ENCODE measurements at places on chromosomes 1 and 21. TPM values are rescaled to one million over a fixed set of nuclear protein-coding genes. Genes with fewer than 3 reads are reported as not detected.

The IL24 gene
- not detected for total RNA-seq

The FAM151A gene
- total RNA-seq = 0.10 TPM

The IQGAP3 gene
- 25.7 TPM for total RNA-seq

- H3K36me3 ChIP-seq = no peaks in the 10 kb centered on the region
- no peak overlapping the region for H3K4me3 ChIP-seq
- H3K27me3 ChIP-seq = peaks cover 32% of the 10 kb centered on the region
- no peak for DNase-seq
These were observed 141.3 kb downstream of the TNR start for GRCh38 chr1:175602026-175602585.

DNA sequence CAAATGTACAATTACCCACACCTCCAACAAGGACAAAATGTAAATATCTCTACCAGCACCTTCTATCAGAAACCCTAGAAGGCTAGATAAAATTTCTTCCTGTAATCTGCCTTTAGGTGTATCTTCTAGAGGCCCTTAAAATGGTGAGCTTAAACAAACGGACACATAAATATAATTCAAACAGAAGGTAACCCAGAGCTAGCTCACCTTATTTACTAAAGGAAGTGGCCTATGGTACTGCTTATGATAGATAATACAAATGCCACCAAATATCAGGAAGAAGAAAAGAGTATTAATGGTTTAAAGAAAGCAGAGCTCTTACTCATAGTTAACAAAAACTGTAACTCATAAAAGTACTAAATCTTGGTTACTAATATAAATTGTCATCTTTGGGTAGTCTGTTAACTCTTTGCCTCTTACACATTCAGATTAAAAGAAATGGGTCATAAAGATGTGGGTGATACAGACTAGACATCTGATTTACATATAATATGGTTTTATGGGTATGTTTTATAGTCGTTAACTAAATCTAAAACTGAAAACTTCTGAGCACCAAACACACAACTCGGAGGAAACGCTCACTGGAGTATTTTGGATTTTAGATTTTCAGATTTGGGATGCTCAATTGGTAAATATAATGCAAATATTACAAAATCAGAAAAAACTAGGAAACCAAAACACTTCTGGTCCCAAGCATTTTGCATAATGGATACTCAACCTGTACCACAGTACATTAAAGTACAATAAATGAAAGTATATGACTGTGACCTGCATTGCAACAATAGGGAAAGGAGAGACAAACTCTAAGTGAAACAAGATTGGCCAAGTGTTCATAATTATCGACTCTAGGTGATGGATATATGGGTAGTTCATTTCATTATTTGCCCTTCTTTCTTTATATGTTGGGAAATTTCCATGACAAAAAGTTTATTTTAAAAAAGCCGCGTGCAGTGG lies 23.2 kb downstream of the TRIT1 start:
- H3K36me3 ChIP-seq = peaks cover 4% of the 10 kb centered on the region
- DNase-seq = no peak
- H3K27ac ChIP-seq = no peak overlapping the region
- H3K4me1 ChIP-seq = peaks cover 11% of the 10 kb centered on the region
- no peaks in the 10 kb centered on the region for H3K27me3 ChIP-seq

- H3K27ac ChIP-seq = no peak overlapping the region
- H3K27me3 ChIP-seq = peaks cover 30% of the 10 kb centered on the region
- peak; percentile 29 for DNase-seq
- H3K4me3 ChIP-seq = peak overlapping the region; percentile 83
- H3K4me1 ChIP-seq = peaks cover 11% of the 10 kb centered on the region
These were observed 1.2 kb downstream of the ADAMTSL4 start for GRCh38 chr1:150550222-150551050.

DNA sequence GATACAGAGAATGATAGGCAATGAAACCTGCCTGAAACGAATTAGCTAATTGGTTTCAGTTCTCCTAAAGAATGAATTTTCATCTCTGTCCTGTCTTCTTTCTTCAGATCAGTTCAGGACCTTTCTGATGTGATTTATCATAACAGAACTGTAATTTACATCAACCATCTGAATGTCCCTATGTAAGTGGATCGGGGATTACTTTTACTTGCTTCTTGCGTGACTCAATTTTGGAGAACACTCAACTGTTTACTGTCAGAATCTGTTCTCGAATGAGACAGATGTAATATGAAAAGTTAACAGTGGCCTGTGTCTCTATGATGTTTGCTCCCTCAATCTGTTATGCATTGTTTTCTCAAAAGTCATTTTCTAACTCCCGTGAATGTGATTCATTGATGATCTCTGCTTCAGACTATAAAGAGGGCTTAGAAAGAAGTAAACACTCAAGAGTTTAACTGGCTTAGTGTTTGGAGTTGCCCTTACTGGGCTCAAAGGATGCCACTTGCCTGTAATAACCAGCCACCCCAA lies 111.0 kb downstream of the GABPA start:
- H3K27me3 ChIP-seq = no peaks in the 10 kb centered on the region
- H3K4me3 ChIP-seq = no peak overlapping the region
- no peaks in the 10 kb centered on the region for H3K36me3 ChIP-seq
- H3K27ac ChIP-seq = no peak overlapping the region

GRCh38 chr1:4269952-4270570 lies 370.0 kb upstream of the C1orf174 start:
- H3K4me3 ChIP-seq = no peak overlapping the region
- no peaks in the 10 kb centered on the region for H3K27me3 ChIP-seq
- no peaks in the 10 kb centered on the region for H3K4me1 ChIP-seq
- H3K36me3 ChIP-seq = no peaks in the 10 kb centered on the region
- H3K27ac ChIP-seq = no peak overlapping the region

DNA sequence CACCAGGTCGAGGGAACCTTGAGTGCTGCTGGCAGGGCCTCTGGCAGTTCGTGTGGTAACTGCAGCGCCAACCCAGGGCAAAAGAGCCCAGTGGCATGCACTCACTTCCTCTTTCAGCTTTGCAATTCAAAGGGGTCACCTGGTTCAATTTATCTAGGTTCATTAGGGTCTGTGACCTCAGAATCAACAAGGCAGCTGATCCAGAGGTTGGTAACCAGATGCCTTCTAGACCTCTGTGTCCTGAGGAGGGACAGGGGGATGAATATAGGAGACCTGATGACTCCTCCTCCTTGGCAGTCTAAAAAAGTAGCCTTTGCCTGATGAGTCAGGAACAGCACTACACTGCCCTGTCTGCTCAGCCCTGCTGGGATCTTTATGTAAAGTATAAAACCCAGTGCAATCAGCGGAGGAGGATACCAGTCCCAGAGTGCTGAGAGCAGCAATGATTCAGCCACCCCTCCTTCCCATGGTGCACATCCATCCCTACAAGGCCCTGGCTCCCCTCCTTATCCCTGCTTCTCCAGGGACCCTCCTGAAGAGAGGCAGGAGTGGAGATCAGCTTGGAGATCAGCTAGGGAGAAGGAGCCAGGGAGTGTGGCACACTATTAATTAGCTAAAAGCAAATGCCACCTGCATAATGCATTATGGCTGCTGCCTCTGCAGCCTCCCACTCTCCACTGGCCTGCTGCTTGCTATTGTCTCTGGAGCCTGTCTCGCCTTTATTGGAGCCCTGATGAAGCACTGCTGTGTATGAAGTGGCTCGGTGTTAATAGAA lies 11.2 kb upstream of the FMOD start:
- H3K4me3 ChIP-seq = no peak overlapping the region
- H3K27ac ChIP-seq = no peak overlapping the region
- DNase-seq = no peak
- H3K27me3 ChIP-seq = no peaks in the 10 kb centered on the region
- H3K36me3 ChIP-seq = no peaks in the 10 kb centered on the region
- no peaks in the 10 kb centered on the region for H3K4me1 ChIP-seq

GRCh38 chr1:11158720-11159321 lies 30.3 kb upstream of the ANGPTL7 start:
- no peak overlapping the region for H3K27ac ChIP-seq
- no peak for DNase-seq
- H3K27me3 ChIP-seq = no peaks in the 10 kb centered on the region
- no peak overlapping the region for H3K4me3 ChIP-seq
- peaks cover 16% of the 10 kb centered on the region for H3K36me3 ChIP-seq

DNA sequence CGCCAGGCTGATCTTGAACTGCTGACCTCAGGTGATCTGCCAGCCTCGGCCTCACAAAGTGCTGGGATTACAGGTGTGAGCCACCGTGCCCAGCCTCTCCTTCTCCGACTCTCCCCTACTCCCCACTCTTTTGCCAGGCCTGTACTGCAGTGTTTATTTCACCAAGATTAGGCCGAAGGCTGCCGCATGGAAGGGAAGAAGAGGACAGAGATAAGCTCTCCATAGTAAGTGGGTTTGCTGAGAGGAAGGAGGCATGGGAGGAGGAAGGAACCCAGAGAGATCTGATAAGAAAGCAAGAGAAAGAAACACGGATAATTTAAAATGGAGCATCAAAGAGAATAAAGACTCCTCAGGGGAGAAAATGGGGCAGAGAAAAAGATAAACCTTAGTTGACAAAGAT lies 8.7 kb downstream of the PTCH2 start:
- no peaks in the 10 kb centered on the region for H3K36me3 ChIP-seq
- no peak for DNase-seq
- no peaks in the 10 kb centered on the region for H3K4me1 ChIP-seq
- no peaks in the 10 kb centered on the region for H3K27me3 ChIP-seq

GRCh38 chr1:41983451-41983850 lies 64.7 kb upstream of the HIVEP3 start:
- peaks cover 14% of the 10 kb centered on the region for H3K4me1 ChIP-seq
- H3K36me3 ChIP-seq = no peaks in the 10 kb centered on the region
- no peaks in the 10 kb centered on the region for H3K27me3 ChIP-seq
- no peak overlapping the region for H3K27ac ChIP-seq
- no peak overlapping the region for H3K4me3 ChIP-seq

All from GM23338 (cell line).